Right ventricle myocardium inferior (tissue), 1 donor: ENCODE measurements at places on chromosomes 3 and 15. TPM values are rescaled to one million over a fixed set of nuclear protein-coding genes. Genes with fewer than 3 reads are reported as not detected.

- no peak for DNase-seq
Measured at GRCh38 chr15:65363306-65363705, 14.5 kb downstream of the IGDCC3 start.

- no peak for DNase-seq
Measured at GRCh38 chr15:66628976-66629723, 63.4 kb upstream of the LCTL start.

- no peak for DNase-seq
Measured at GRCh38 chr15:31001702-31002101, 10.3 kb upstream of the MTMR10 start.

DNA sequence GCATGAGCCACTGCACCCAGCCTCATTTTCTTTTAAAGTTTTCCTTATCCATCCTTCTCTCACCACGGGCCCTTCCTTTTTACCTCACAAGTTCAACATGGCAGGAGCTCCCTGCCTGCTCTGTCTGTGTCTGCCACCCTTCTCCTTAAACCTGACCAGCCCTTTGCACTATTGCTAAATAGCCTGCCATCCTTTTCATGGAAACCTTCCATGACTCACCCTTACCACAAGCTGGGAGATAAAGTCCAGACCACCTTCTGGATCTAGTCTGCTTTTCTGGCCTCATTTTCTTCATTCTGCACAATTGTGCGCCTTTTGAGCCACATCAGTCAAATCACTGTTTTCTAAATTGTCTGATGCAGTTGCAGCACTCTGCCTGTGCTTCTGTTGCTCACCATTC lies 8.9 kb downstream of the PARP14 start:
- DNase-seq = no peak

Gene TMCO5A
- total RNA-seq = not detected
